Thoracic aorta (tissue), 2 donors: ENCODE measurements at places on chromosomes 13 and 19.

DNA sequence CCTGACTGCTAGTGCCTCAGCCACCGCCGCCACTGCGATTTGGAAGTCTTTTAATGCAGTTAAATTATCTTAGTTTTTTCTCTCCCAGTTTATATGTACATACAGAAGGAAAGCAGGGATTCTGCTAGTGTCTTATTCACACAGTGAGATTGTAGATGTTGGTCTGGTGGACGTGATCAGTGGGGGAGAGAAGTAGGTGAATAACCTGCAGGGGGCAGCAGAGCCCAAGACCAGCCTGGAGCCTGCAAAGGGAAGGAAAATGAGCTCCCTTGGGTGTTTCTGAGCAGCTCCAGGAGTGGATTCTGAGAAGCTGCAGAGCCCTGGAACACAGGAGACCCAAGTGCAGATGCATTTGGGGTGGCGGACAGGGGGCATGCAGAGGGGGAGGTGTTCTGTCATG is 26.3 kb downstream of the ZNF844 start:
- H3K27ac ChIP-seq = no peak overlapping the region
- H3K4me1 ChIP-seq = no peaks in the 10 kb centered on the region
- no peaks in the 10 kb centered on the region for H3K36me3 ChIP-seq
- peak; percentile 3 for DNase-seq
- no peak overlapping the region for H3K4me3 ChIP-seq

- no peaks in the 10 kb centered on the region for H3K36me3 ChIP-seq
- no peaks in the 10 kb centered on the region for H3K4me1 ChIP-seq
- H3K27ac ChIP-seq = no peak overlapping the region
- no peaks in the 10 kb centered on the region for H3K27me3 ChIP-seq
- no peak overlapping the region for H3K4me3 ChIP-seq
Measured at GRCh38 chr13:26719356-26719945, 41.1 kb downstream of the GPR12 start.

DNA sequence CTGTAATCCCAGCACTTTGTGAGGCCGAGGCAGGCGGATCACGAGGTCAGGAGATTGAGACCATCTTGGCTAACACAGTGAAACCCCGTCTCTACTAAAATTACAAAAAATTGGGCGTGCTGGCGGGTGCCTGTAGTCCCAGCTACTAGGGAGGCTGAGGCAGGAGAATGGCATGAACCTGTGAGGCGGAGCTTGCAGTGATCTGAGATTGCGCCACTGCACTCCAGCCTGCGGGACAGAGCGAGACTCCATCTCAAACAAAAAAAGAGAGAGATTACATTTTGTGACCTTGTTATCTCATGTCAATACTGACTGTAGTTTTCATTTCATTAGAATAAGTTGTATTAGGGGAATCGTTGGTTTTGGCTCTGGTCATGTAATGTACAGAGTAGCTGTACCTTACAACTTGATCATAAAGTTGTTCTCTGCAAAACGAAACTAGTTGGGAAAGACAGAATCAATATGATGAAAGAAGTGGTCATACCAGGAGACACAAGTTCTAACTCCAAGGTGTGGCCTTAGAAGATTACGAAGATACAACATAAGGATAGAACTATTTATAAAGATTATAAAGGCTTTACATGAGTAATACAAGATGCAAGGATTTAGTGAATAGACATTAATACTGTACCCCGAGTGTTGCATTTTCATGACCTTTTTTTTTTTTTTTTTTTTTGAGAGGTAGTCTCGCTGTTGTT is 15.3 kb downstream of the TMEM38A start:
- H3K4me1 ChIP-seq = no peaks in the 10 kb centered on the region
- H3K36me3 ChIP-seq = peaks cover 12% of the 10 kb centered on the region
- no peak for DNase-seq
- no peak overlapping the region for H3K27ac ChIP-seq
- H3K27me3 ChIP-seq = no peaks in the 10 kb centered on the region

- no peaks in the 10 kb centered on the region for H3K4me1 ChIP-seq
- H3K27me3 ChIP-seq = no peaks in the 10 kb centered on the region
- DNase-seq = no peak
- no peaks in the 10 kb centered on the region for H3K36me3 ChIP-seq
- no peak overlapping the region for H3K4me3 ChIP-seq
Measured at GRCh38 chr13:92640936-92641335, 585.7 kb upstream of the GPC6 start.

GRCh38 chr13:95185311-95185710 is 115.9 kb downstream of the ABCC4 start:
- no peak overlapping the region for H3K4me3 ChIP-seq
- no peak overlapping the region for H3K27ac ChIP-seq
- H3K36me3 ChIP-seq = no peaks in the 10 kb centered on the region
- no peaks in the 10 kb centered on the region for H3K27me3 ChIP-seq

DNA sequence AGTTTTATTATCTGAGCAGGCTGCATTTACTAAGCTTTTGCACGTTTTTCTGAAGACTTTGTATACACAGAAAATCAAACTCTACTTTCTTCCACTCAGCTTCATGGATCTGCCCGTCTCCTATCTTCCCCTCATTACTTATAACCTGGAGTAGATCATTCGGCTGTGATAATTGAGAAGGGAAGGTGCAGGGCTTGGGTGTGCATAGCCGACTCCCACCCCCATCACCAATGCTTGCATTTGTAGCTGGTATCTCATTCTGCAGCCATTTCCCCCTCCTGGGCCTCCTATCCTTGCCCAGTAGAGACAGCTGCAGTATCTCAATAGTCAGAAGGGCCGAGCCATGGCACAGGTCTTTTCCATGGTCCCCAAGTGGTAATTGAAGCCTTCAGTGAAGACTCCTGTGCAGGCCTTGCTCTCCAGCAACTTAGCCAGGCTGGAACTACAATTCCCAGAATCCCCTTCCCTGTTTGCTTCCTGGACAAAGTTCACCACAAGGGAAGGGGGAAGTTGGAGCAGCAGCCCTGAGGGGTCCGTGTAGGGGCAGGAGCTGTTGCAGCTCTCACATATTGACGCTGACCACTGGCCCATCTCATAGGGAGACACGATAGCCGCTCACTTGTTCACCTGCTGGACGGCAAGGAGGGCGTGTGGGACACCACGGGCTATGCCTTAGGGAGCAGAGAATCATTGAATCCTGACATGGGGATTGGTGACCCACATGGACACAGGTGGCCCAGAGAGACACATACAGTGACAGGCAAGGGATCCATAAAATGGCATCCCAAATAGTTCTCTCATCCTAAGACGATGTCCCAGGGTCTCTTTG is 2.1 kb upstream of the SIGLEC8 start:
- H3K4me3 ChIP-seq = no peak overlapping the region
- no peak overlapping the region for H3K27ac ChIP-seq
- no peak for DNase-seq
- no peaks in the 10 kb centered on the region for H3K27me3 ChIP-seq
- no peaks in the 10 kb centered on the region for H3K4me1 ChIP-seq

DNA sequence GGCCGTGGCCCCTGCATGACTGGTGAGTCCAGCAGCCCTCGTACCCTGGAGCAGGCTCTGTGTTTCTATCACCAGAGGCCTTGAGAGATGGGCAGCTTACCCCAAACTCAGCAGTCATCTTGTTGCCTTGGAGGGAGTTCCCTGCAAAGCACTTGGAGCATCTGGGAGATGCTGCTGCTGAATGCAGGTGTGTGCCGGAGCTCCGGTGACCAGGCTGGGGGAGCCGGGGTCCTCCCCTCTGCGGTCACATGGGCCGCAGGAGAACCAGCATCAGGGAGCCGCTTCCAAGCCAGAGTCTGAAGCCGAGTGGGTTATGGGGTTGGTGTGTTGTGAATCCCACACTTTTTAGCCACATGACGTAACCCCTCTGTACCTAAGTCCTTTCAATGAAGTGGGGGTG is 82.8 kb downstream of the TEX29 start:
- H3K27ac ChIP-seq = no peak overlapping the region
- no peaks in the 10 kb centered on the region for H3K27me3 ChIP-seq
- no peaks in the 10 kb centered on the region for H3K36me3 ChIP-seq
- no peak overlapping the region for H3K4me3 ChIP-seq
- DNase-seq = no peak

DNA sequence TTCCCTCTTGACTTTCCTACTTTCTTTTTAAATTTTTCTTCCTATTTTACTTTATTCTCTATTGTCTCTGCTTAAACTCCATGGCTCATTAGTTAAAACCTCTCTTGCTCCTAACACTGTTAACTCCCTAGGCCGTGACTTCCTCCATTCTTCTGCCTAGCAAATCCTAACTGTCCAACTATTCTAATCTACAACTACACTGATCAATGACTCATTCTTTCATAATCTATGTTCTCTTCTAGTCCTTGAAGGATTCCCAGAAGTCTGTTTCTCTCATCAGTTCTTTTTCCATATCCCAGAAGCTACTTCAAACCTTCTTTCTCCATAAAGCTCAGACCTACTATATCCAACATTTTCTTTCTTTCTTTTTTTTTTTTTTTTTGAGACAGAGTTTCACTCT is 66.9 kb downstream of the MICU2 start:
- DNase-seq = no peak
- H3K27ac ChIP-seq = no peak overlapping the region
- no peak overlapping the region for H3K4me3 ChIP-seq
- H3K36me3 ChIP-seq = peaks cover 3% of the 10 kb centered on the region

- peak overlapping the region; percentile 84 for H3K4me3 ChIP-seq
- peak; percentile 80 for DNase-seq
Measured at GRCh38 chr19:48835734-48836088, 580 bp downstream of the HSD17B14 start.

DNA sequence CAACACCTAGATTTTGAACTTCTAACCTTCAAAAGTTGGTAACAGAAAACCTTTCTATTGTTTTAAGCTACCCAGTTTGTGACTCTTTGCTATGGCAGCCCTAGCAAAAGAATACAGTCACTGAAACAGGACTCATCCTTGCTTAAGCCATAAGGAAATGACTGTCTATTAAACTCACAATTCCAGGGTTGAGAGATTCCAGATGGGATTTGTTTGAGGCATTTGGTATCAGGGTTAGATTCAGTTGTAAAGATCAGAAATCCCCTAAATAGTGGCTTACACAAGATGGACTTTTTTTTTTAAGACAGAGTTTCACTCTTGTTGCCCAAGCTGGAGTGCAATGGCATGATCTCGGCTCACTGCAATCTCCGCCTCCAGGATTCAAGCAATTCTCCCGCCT is 41.1 kb upstream of the RGCC start:
- H3K36me3 ChIP-seq = no peaks in the 10 kb centered on the region
- no peak overlapping the region for H3K4me3 ChIP-seq
- no peaks in the 10 kb centered on the region for H3K27me3 ChIP-seq
- no peak for DNase-seq
- H3K27ac ChIP-seq = no peak overlapping the region

GRCh38 chr19:31073485-31074198 is 275.6 kb downstream of the TSHZ3 start:
- H3K27ac ChIP-seq = no peak overlapping the region
- no peak overlapping the region for H3K4me3 ChIP-seq
- no peak for DNase-seq
- no peaks in the 10 kb centered on the region for H3K36me3 ChIP-seq
- no peaks in the 10 kb centered on the region for H3K27me3 ChIP-seq
